HT-29 (cell line): ENCODE measurements at places on chromosomes 5 and 9. TPM values are rescaled to one million over a fixed set of nuclear protein-coding genes. Genes with fewer than 3 reads are reported as not detected.
A peak's percentile ranks its signal among the peaks of the same experiment; 100 is the strongest.

DNA sequence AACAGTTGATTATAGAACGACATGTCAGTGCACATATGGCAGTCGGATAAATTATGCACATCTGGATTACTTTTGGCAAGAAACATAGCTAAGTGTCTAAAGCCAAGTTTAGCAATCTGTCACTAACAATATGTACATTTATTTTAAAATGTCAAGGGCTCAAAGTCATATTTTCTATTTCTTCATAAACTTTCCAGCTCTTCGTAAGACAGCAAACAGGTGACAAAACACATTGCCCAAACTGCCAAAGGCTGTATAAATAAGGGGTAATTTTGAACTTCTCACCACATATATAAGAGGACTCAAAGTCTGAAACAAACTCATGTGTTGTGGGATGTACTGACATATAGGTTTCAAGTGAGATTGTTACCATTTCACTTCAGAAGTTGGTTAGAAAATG is 237.2 kb downstream of the ARL15 start:
- DNase-seq, result no peak

GRCh38 chr9:87497604-87498045 is at the start of gene DAPK1:
TSS of gene DAPK1 (plus strand) at chr9:87497867. CDS start at chr9:87499078, 1,211 bp downstream.
- peak; percentile 77 for DNase-seq

The ACSL6 gene
- total RNA-seq, result not detected in 2 replicates

The MEIKIN gene
- total RNA-seq, result not detected in 2 replicates
